ENCODE measurements at places on chromosomes 12 and 14.

DNA sequence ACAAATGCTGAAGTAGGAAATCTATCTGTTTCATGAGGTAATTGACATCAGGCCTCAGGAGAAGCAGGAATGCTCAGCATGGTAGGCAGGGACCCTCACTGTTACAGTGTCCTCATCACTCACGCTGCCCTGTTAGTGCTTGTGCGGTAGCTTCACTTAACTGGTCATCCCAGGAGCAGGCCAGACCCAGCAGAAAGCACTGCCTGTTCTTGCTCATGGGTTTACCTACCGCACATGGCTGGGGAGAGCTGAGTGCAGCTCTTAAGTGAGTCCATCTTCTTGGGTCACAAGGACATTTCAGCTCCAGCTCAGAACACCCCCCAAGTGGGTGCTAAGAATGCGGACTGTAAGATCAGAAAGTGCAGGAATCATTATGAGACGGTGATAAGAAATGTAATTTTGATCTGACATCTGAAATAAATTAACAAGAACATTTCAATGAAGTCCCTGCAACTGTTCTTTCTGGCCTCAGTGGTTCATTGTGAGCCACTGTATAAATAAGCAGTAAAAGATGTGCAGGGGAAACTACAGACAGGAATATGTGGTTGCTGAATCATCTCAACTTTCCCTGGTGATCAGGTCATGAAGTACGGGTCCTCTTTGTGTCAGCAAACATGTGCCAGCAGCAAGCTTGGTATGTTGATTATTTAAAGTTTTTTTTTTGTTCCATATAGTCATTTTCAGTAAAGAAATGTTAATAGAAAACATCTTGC is 757.7 kb upstream of the TMEM132C start:
- DNase-seq = no peak

- DNase-seq = no peak
These were observed 63.6 kb downstream of the CHGA start for GRCh38 chr14:92986254-92987147.

- peak; percentile 8 for DNase-seq
These were observed 26.9 kb downstream of the ZDHHC17 start for GRCh38 chr12:76790564-76791552.

GRCh38 chr14:56137453-56137807 is 19.2 kb downstream of the PELI2 start:
- DNase-seq = no peak

DNA sequence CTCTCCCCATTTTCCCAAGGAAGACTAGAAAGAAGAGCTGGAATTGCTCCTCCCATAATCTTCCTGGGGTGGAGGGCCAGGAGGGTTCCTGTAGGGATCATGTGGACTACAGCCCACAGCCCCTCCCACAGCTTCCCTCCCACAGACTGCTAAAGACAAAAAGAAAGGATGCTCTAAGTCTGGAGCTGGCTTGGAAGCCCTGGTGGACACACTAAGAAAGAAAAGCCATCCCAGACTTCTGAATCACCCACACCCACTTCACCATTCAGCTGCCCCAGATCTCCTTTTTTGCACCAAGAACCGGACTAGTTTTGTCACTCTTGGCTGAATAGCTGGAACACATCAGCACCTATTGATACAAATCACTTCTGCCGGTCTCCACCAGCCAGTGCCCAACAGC is 56.8 kb upstream of the PLXNC1 start:
- DNase-seq = no peak

GRCh38 chr12:109302358-109302757 is 6.7 kb downstream of the FOXN4 start:
- DNase-seq = no peak

DNA sequence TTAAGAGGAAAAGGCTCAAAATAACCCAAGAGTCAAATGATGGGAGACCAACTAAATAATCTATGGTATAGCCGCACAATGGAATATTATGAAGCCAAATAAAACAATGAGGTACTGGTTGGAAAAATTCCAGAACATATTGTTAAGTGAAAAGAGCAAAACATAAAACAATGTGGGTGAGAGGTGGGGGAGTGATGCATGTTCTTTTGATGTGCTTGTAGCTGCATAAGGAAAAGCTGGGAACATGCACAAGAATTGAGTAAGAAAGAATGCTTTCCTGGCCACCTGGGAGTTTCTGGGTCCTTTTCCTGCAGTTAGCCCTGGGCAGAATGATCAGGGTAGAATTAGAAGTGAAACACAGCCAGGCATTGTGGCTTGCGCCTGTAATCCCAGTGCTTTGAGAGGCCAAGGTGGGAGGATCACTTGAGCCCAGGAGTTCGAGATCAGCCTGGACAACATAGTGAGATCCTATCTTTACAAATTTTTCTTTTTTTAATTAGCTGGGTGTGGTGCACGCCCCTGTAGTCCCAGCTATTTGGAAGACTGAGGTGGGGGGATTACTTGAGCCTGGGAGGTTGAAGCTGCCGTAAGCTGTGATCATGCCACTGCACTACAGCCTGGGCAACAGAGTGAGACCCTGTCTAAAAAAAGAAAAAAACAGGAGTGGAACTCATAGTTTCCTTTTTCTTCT is 7.9 kb downstream of the ABCB9 start:
- DNase-seq = no peak

DNA sequence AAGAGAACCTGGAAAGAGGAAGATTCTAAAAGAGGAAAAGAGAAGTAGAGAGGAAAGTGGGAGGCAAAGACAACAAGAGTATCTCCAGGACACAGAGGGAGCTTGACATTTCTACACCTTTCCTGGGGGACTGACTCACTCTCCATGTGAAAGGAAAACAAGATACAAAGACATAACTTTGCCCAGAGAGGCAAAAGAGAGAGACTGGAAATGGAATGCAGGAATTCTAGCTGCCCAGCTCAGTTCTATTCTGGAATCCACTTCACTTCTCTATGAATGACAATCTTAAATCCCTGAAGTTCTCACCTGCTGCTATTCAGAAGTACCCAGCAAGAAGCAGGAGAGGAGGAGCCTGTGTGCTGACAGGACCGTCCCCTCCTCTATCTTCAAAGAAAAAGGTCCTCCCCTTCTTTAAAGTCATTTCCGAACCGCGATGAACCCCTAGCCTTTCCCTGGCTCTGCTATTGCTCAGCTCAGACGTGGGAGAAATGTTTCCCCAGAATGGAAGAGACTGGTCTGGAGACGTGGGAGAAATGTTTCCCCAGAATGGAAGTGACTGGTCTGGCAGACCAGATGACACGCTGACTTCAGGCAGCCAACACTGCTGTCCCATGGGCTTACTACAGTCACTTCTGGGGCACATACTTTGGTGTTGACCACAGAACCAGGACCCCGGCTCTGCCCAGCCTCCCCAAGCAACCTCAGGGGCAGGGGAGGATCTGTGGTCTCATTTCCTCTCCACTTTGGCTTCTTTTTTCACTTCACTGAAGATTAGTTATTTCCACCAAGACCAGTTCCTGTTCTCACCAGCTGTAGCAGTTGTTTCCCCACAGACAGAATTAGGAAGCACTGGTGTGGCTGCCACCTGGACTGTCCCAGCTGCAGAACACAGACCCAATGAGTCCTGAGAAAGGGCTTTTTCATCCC is 8.3 kb downstream of the FMNL3 start:
- peak; percentile 57 for DNase-seq

GRCh38 chr12:95258151-95258550 is 40.5 kb downstream of the VEZT start:
- DNase-seq = no peak

DNA sequence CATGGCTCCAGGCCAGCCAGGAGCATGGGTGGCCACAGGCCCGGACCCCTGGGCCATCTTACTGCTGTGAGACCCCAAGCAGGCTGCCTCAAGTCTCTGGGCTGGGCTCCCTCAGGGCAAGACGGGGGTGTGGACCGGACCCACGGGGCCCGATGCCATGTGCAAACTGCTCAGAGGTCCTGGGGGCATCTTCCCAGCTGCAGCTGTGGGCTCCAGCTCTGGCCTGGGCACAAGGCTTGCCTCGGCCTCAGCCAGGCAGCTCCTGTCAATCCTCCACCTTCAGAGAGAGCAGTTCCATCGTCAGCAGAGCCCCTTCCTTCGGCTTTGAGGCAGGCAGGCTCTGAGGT is 12.4 kb upstream of the GPR132 start:
- DNase-seq = no peak

- no peak for DNase-seq
These were observed 636 bp upstream of the ARL6IP4 start for GRCh38 chr12:122979908-122980182.

- no peak for DNase-seq
These were observed 12.6 kb downstream of the CNIH1 start for GRCh38 chr14:54428527-54428926.

DNA sequence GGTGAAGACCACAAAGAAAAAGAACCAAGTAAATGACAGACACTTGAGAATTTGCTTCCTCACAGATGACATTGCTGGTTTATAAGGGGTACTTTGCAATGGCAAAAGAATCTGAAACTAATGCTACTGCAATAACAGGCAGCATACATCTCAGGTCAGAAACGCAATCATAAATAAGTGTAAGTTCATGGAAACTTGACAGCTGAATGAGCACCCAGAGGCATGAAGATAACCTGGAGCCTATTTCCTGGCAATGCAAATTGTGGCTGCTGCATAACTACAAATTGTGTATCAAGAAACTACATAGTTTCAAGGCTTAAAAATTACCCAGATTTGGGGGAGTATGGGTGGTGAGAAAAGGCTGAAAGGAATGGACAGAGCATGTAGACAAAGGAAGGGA is 8.5 kb upstream of the MYO1A start:
- DNase-seq = no peak

GRCh38 chr14:100304825-100305323 is 1.4 kb downstream of the SLC25A29 start:
- no peak for DNase-seq

DNA sequence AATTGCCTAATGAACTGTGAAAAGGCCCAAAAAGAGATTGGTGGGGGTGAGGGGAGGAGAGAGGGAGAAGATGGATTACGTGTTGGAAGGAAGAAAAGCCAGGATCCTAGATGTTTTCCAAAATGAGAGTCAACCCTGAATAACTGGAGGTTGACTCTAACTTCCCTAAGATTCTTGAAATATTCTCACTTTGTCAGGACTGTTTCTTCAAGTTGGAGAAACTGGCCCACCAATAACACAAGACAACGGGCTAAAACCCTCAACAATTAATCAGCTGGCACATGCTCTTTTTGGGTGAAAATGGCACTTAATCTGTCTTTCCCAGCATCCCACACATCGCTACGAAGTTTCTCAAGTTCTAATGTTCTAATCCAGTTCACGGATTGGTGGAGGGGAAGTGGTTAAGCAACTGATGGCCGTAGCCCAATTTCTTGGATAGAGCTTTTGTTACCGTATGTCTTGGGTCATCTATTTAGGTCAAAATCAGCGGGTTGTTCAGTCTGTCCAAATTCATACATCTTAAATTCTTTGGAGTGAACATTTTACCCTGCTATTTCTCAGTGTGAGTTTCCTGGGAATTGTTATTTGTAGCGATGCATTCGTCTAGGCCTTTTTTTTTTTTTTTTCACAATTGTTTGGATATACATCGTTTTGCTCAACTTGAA is 49.0 kb downstream of the GPHB5 start:
- DNase-seq = no peak

GRCh38 chr12:104336115-104336514 is 32.6 kb downstream of the EID3 start:
- no peak for DNase-seq

- DNase-seq = no peak
These were observed 7.8 kb downstream of the UNG start for GRCh38 chr12:109105176-109105575.

DNA sequence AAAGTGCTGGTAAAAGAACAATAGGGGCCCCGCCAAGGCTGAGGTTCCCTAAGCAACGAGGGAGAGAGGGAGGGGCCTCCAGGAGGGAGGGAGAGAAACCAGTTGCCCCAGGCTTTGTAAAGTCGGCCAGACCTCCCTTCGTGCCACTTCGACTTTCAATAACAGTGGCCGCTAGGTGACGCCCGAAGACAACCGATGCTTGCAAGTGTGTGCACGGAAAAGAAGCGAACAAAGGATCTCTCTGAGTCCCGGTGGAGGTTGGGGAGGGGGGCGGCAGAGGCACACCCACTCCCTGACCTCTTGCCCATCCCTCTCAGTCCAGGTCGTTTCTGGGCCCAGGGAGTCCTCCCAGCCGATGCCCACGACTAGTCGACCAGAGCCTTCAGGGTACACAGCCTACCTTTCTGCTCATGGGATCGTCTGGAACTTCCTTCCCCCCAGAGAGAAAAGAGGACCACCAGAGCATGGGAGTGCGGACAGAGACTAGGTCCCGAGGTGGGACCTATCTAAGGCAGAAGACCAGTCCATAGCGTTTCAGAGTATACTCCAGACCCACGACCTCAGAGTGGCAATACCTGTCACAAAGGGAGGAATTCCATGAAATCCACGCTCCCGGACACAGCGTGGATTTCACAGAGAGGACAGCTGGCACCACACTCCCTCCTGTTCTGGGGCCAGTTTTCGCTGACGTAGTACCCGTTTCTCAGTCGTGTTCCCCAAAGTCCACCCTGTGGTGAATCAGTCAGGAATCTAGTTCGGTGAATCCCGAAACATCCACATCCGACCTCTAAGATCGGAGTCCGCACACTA is 262.7 kb upstream of the ALG10B start:
- no peak for DNase-seq

- DNase-seq = no peak
These were observed 10.2 kb upstream of the CCER1 start for GRCh38 chr12:90965204-90965603.

GRCh38 chr12:130177635-130178242 is 15.5 kb downstream of the FZD10 start:
- DNase-seq = no peak

GRCh38 chr14:52602131-52602530 is 49.5 kb downstream of the GPR137C start:
- DNase-seq = no peak

GRCh38 chr14:71488703-71489191 is 443.5 kb upstream of the RGS6 start:
- no peak for DNase-seq

- DNase-seq = no peak
These were observed 82.1 kb upstream of the BDKRB2 start for GRCh38 chr14:96122496-96122895.

DNA sequence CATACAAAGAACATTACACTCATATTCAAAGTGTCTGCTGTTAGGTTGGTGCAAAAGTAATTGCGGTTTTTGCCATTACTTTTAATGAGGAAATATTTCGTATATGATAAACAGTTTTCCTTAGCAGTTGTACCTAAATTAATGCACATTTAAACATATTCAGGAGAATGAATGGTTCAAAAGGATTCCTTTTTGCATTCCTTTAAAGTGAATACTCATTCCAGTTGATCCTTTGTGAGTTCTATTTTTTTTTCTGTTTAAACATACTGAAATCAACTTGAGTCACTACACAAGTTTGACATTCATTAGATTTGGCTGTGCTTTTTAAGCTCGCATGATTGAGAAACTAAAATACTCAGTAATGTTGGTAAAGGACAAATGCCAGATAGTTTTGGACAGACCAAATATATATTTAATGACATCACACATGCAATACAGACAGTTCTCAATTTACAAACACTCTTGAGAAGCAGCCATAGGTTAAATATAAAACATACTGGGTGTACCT is 13.8 kb upstream of the SLC38A2 start:
- no peak for DNase-seq

DNA sequence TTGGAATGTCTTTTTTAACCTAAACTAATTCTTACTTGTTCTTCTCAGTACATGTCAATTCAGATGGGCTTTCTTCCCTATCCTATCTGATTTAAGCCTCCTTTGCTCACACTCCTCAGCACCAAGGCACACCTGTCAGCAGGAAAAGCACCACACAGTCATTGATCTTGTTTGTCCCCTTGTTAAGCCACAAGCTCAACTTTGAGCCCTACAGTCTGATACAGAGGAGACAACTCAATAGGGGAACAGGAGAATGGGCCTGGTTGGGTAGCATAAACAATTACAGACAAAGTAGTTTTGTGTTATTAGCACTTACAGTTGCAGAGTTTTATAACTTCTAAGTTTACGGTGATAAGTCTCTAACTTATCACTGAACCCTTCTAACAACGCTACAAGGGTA is 29.5 kb upstream of the SYCP3 start:
- DNase-seq = no peak
